Activated naive CD4-positive, alpha-beta T cell (primary cell): ENCODE measurements at places on chromosomes 5 and 9.

GRCh38 chr5:96218653-96219052 lies 214.4 kb downstream of the PCSK1 start:
- no peak for DNase-seq

- no peak for DNase-seq
Observed at GRCh38 chr9:137454145-137454596, 5.0 kb downstream of the NSMF start.

GRCh38 chr5:162209005-162209605 lies 141.5 kb downstream of the GABRG2 start:
- DNase-seq = no peak

GRCh38 chr9:121725008-121725775 lies 73.8 kb downstream of the DAB2IP start:
- DNase-seq = no peak

GRCh38 chr9:125963932-125964331 lies 216.8 kb downstream of the PBX3 start:
- DNase-seq = no peak

DNA sequence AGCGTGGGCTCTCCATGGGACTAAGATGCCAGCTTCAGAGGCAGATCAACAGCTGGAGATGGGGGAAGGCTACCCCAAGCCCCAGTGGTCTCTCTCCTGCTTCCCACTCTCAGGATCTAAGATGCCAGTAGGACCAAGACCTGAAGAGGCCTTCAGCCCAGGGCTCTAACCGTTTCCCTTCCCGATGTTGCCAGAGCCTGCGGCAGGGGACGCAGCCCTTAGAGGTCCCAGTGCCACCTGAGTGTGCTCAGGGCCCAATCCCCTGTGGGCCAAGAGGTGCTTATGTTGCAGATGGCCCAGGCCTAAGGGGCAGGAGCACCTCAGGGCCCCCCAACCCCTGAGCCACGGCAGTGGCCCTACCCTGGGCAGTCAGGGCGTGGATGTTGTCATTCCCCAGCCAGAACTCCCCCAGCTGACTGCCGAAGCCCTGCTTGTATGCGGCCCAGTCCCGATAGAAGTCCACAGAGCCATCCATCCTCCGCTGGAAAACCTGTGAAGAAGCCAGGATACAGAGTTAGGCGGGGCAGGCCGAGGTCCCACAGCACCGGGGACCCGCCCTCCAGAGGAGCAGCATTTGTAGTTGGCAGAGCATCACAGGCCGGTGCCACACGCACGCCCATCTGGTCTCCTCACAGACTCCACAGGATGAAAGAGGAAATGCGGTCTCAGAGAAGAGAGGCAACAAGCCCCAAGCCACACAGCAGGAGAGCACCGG lies 5.4 kb downstream of the FCN1 start:
- no peak for DNase-seq

DNA sequence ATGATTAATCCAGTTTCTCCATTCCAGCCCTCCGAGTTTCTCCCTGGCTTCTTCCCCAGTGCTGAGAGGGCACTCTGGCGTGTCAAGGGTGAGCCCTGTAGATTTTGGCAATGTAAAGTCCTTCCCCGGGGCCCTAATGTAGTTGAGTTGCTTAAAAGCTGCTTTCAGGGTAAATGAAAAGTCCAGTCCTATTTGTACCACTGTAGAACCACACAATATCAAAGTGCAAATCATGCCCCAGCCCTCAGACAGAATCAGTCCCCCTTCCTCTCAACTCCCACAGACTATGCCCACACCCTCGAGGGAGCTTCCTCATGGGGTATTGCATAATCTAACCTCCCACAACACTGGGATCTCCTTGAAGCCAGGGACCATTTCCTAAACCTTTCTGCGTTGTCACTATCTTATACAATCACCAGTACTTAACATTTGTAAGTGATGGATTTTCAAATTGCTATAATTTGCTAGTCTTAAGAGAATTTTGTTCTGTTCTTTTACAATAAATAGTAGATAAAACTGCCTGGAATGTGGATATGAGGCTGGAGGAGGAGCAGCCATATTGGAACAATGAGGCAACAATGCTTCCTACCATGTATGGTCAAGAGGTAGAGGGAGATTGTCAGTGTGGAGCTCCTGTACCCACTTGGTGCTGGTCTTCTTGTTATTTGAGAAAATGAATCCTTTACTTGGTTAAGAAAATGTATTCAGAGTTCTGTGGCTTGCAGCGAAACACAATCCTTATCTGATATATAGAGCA lies 34.4 kb downstream of the ZNF366 start:
- DNase-seq = no peak

DNA sequence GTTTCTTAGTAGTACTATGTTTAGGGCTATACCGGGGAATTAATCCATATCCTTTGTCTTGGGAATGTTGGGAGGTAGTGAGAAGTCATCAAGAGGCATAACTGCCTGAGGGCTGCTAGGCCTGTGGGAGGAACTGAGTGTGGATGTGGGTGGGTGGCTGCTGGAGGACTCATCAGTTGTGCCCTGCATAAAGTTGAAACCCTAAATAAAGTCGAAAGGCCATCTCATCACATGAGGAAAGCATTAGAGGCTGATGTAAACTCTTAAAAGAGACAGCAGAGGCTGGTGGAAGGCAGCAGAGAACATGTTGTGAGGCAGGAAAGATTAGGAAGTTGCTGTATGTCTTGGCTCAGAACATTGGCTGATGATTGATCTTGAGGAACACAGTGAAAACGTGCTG lies 143.8 kb downstream of the MAST4 start:
- DNase-seq = no peak

DNA sequence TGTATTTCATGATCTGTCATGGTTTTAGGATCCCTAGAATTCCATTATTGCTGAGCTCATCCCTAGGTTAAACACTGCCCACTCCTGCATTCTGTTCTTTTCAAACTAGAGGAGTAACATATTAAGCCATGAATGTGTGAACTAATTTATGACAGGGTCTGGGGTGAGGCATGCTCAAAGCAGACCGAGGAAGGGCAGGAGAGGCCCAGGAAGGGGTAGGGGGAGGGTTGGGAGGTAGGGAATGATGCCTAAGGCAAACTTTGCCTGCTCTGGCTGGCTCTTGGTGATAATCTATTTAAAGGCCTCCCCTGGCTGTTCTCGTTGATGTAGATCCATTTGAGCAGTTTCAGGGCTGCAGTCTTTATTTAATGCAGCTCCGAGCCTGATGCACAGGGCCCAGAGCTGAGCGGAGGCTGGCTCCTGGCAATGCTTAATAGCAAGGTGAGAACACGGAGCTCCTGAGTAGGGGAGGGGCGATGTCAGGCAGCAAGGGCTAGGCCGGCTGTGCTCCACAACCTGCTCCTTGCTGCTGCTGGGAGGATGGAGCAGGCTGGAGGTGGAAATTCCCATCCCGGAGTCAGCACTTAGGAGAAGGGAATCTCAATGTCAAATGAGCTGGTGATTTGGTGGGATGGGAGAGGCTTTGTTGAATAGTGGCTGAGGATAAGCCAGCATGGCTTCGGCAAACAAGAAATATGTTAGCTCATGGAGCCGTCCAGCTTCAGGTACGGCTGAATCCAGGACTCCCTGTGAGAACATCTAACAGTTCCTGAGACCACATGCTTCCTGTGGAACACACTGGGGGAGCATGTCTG lies 73.2 kb upstream of the UNC5A start:
- no peak for DNase-seq

- no peak for DNase-seq
Observed at GRCh38 chr9:14231196-14231990, 82.5 kb downstream of the NFIB start.
